NCI-H2227 treated with DMSO at 0.1 percent for 48 hours (cell line): ENCODE measurements at places on chromosomes 3 and 15.

- peak; percentile 25 for DNase-seq
Observed at GRCh38 chr3:63278171-63279004, at the start of gene SYNPR. Gene SYNPR (plus strand): TSS chr3:63278308.

DNA sequence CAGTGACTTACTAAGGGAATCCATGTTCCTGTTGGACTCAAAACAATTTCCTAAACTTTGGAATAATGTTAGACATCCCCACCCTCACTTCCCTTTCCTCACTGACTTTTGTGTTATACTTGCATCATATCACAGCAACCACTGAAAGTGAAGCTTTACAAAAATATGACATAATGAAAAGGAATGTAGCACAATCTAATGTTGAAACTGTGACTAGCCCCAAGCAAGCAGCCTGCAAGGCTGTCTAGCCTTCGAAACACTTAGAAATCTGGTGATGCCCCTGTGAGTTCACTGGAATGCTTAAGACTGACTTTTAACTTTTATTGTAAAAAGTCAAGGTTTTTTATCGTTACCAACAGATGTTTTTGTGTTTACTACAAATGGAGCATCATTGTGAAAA, 203.7 kb upstream of the ZNF385D start:
- no peak for DNase-seq

- no peak for DNase-seq
Observed at GRCh38 chr15:71422530-71423259, 307.4 kb downstream of the THSD4 start.

- no peak for DNase-seq
Observed at GRCh38 chr3:53818221-53819162, 27.7 kb downstream of the CHDH start.

DNA sequence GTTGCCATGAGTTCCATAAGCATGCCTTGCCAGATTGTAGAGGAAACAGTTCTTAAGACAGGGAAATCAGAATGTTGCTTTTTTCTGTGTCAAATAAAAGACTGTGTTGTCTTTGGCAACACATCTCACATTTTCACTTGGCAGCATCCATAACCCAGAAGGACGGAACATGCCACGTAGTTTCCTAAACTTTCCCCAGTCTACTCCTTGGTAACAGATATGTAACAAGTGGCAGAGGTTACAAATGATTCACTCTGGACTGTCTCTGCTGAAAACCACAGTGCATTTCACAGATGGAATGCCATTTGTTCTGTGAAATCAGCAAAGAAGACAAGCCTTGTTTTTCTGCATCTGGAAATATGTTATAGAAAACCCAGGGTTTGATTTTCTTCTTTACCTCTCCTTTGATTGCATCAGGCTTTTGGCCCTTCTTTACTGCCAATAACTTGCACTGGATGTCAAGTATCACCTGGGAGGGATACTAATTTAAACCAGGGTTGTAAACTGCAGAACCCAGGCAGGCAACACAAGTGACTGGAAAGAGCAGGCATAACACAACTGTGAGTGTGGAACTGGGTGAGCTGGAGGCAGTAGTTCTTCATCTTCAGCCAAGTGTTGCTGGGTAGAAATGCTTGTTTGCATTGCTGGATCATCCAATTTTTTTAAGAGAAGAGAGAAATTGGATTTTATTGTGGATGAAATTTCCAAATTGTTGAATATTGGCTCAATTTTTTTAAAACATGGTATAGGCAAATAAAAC, 124.4 kb upstream of the FOXB1 start:
- DNase-seq, result no peak

DNA sequence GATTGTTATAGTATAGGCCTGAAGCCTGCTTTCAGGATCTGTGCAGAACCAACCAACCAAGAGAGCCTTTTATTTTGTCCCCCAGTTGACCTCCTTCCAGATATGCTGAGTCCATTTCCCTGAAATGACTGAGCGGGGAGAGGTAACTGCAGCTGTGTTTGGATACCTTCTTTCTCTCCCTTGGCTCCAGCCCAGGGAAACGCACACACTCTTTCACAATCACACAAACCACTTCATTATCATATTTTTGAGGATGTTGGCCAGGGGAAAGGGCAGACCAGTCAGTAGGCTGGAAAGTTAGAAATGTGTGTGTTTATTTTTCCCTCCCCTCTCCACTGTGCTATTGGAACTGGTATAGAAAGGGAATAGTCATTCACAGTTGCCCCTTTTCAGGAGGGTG, 417.7 kb upstream of the TBL1XR1 start:
- no peak for DNase-seq

GRCh38 chr3:37229740-37230139, 55.4 kb upstream of the LRRFIP2 start:
- DNase-seq, result no peak

- no peak for DNase-seq
Observed at GRCh38 chr3:152811974-152812760, 22.8 kb upstream of the P2RY1 start.

GRCh38 chr3:114299941-114300624, 6.3 kb downstream of the TIGIT start:
- no peak for DNase-seq

GRCh38 chr3:183381179-183381578, 47.2 kb downstream of the MCF2L2 start:
- no peak for DNase-seq

GRCh38 chr15:89851673-89852341, 37.2 kb upstream of the ANPEP start:
- no peak for DNase-seq

DNA sequence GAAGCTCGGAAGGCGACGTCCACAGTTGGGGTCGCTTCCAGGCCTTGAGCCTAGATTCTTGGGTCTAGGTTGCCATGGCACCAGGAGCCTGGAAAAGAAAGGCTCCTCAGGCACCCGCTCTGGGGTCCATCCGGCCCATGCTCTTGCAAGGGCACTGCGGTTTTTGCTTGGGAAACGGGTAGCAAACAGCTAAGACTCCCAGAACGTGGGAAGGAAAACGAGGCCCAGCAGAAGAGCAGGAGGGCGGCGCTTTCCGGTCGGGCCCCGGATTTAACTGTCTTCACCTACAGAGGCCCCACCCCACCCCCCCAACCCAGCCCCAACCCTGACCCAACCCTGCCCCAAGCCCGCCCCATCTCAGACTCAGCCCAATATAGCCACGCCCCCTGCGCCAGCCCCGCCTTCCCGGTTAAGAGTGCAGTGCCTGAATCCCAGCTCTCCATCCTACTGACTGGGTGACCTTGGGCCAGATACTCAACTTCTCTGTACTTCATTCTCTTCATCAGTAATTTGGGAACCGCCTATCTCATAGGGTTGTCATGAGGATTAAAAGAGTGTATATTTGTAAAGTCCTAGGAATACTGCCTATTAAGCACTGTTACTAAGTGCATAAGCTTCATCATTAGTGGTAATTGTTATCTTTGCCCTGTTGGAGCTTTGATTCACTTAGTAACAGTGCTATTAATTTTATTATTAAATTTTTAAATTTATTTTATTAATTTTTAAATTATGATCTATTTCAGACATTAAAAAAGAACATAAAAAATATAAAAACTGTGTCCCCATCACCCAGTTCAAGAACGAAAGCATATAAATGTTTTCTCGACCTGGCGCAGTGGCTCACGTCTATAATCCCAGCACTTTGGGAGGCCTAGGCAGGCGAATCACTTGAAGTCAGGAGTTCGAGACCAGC, 28.4 kb upstream of the SMAD6 start:
- DNase-seq, result no peak

GRCh38 chr3:101828691-101829436, 20.4 kb upstream of the NFKBIZ start:
- DNase-seq, result no peak

- no peak for DNase-seq
Observed at GRCh38 chr3:134850761-134851160, 55.7 kb downstream of the EPHB1 start.

- no peak for DNase-seq
Observed at GRCh38 chr3:51718547-51719409, 11.9 kb downstream of the GRM2 start.

DNA sequence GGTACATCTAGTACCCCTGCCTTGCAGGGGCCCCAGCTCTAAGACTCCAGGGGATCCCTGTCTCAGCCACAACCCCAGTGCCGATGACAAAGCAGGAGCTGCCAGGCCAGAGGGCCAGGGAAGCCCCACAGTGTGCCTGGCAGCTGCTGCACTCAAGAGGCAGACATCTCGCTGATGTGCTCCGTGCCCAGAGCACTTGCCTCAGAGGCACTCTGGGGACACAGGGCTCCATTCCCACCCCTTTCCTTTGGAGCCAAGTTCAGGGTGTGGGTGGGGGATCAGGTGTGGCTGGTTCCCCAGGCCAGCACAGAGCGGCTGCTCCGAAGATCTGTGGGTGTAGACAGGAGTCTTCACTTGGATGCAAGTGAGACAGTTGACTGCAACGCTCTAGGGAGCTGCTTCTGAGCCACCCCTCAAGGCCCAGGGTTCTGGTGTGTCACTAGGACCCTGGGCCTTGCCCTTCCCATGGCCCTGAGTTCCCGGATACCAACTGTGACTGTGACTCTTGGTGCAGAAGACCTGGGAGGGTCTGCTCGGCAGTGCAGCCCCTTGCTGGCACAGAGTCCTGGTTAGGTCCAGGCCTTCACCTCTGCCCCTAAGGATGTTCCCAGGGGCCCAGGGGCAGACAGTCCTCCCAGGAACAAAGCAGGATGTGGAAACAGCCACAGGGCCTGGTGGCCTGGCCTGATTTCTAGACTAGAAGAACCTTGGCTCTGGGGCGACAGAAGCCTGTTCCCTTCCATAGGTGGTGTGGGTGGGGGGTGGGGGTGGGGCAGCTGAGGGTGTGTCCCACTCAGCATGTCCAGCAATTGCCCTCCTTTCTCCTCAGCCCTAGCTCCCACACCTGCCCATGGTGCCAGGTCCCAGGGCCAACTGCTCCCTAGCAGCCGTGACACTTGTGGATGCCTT, 2.5 kb downstream of the NT5DC2 start:
- DNase-seq, result no peak

DNA sequence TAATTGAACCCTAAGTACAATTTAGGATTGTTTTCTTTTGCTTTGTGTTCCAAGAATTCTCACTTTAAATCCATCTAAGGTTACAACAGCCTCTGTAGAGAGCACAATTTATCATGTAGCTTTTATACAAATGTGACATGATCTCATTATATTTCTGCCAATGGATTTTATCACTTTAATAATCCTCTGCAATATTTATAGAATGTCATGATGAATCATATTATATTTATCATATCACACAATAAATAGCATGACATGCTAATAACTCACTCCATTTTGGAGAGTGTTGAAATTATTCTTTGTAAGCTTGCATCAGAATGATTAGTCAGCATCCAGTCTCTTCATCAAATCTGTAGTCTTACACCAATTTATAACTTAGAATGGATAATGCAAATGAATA, 280.6 kb upstream of the ZNF717 start:
- no peak for DNase-seq

DNA sequence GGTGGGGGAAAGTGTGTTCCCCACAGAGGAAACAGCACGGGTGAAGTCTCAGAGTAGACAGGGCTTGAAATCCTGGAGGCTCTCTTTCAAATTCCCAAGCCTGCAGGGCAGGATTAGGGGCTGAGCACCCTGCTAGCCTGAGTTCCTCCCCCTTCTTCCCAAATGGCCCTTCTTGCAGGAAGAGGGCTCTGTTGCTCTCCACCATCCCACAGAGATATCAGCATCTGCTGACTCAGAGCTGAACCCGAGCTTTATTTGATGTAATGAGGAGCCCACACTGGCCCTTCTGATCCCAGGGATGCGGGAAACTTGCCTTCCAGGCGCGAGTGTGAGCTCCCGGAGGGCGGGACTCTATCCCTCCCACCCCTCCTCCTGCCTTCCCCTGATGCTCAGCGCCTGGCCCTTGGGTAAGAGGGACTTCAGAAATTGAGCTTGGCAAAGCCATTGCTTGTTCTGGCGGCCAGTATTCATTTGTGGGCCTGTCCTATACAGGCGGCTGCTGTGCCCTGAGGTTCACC, 1.4 kb upstream of the STRA6 start:
- DNase-seq, result peak; percentile 65

DNA sequence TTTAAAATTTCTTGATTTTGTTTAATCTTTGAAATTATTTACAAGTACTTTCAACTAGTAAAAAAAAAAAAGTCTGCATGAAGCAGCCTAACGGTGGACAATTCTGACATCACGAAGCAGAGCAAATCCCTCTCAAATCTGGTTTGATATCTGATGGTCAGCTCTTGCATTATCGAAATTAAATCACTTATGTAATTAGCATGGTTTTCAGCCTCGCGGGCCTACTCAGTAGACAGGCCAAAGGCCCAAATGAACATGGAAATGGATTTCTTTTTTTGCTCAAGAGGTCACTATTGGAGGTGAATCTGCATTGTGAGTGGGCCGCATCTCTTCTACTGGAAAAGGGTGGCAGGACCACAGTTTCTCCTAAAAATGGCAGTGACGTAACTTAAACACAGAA, 209.8 kb downstream of the NR2F2 start:
- no peak for DNase-seq

DNA sequence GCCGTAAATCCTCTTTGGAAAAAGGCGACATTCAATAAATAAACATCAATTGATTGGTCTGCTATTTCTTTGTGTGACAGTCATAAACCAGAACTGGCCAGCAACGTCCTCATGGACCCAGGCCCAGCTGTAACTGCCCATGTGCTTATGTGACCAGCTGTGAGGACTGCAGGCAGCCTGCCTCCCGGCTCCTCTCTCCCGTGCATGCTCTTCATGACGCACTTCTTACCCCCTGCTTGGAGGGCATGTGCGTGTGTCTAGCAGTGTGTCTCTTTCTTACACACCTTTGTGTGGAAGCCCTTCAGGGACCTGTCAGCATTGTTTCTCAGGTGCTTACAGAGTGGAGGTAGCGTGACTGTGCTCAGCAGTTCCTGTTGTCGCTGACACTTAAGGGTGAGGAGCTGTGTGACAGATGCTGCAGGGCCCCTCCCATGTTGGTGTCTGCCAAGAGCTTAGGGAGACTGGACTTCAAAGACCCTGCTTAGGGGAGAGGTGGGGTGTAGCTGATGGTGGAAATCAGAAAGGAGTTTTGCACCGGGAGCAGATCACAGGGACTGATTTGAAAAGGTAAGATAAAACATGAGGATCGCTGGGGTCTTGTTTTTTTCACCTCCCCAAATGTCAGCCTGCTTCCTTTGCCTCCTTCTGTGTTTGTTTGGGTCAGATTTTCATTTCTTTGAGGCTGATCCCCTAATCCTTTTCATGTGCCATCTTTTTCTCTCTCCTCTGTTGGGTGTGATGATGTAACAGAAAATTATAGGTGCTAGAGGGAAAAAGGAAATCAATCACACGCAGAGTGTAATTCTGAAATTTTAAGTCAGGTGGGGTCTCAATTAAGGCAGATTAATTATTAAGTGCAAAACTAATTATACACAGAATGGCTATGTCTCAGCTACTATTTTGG, 2.1 kb downstream of the PODXL2 start:
- DNase-seq, result no peak

GRCh38 chr3:117486719-117487716, 777.4 kb downstream of the TUSC7 start:
- DNase-seq, result peak; percentile 38

- no peak for DNase-seq
Observed at GRCh38 chr3:58672451-58672850, 5.9 kb upstream of the FAM3D start.
